Left ventricle myocardium inferior (tissue), 1 donor: ENCODE measurements at places on chromosomes 2 and 18. TPM values are rescaled to one million over a fixed set of nuclear protein-coding genes. Genes with fewer than 3 reads are reported as not detected.

DNA sequence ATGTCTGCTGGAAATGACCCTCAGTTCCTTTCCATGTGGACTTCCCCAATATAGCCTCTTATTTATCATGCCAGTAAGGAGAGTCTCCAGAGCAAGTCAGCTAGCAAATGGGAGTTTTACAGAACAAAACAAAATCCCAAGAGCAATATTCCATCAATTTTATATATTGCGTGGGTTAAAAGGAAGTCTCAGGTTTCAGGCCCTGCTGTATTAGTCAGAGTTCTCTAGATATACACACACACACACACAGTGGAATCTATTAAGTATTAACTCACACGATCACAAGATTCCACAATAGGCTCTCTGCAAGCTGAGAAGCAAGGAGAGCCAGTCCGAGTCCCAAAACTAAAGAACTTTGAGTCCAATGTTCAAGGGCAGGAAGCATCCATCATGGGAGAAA lies 102.8 kb upstream of the MAP2 start:
- no peak for DNase-seq

DNA sequence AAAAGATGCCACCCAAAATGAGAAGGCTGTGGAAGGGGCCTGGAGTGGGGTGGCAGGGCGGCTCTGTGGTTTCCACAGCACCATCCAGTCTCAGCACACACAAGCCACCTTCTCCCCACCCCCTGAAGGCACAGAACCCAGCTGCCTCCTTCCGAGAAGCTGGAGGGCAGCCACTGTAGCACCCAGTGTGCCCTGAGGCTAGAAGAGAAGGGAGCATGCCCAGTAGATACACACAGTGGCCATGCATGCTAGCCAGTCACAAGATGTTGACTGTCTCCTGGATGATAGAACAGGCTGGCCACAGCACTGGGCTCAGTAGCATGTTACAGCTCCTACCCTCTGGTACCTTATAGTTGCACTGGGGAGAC lies 148.9 kb upstream of the EPAS1 start:
- DNase-seq: no peak

TXNDC2 gene
- not detected for total RNA-seq

CPS1 gene
- total RNA-seq: 4.9 TPM
